H1 (cell line): ENCODE measurements at places on chromosomes 3 and 15.
A peak's percentile ranks its signal among the peaks of the same experiment; 100 is the strongest.

DNA sequence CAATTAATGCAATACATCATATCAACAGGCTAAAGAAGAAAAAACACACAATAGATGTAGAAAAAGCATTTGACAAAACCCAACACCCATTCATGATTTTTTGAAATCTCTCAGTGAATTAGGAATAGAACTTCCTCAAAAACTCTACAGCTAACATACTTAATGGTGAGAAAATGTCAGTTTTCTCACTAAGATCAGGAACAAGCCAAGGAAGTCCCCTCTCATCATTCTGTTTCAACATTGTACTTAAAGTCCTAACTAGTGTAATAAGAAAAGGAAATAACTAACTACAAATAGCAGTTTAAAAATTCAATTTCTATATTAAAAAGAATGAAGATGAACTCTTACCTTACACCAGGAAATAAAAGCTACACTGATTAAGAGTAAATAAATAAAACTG is 77.8 kb downstream of the DCLK3 start:
- DNase-seq, result no peak

DNA sequence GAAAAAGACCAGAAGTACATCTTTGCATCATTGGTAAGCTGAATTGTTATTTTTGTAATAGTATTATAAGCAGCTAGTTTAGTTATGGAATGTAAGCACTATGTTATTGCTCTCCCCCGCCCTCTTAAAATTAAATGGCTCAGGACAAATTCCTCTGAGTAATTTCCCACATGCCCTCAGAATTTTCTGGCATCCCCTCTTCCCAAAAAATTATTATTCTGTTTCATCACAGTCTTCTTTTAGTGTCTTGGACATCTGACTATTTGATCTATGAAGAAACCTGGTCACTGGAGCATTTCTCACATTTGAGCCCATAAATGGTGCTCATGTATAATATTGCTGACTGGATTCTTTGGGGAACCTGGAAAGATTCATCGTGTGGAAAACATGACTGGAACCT is 68.3 kb downstream of the KLHL25 start:
- no peak for DNase-seq

GRCh38 chr15:45136378-45136764 is 6.6 kb downstream of the DUOX1 start:
- peak; percentile 64 for DNase-seq

- no peak for DNase-seq
Measured at GRCh38 chr15:32790352-32790999, 72.7 kb downstream of the GREM1 start.

GRCh38 chr3:16370872-16371740 is 106.1 kb downstream of the OXNAD1 start:
- no peak for DNase-seq

- no peak for DNase-seq
Measured at GRCh38 chr3:87792534-87793336, 266.1 kb downstream of the CGGBP1 start.

GRCh38 chr15:98955961-98956723 is 51.5 kb downstream of the PGPEP1L start:
- no peak for DNase-seq
